Left lung (tissue), 14 donors: ENCODE measurements at places on chromosomes 11 and 22. TPM values are rescaled to one million over a fixed set of nuclear protein-coding genes. Genes with fewer than 3 reads are reported as not detected.

GRCh38 chr22:41311487-41311886 lies 10.2 kb downstream of the ZC3H7B start:
- no peak for DNase-seq

DNA sequence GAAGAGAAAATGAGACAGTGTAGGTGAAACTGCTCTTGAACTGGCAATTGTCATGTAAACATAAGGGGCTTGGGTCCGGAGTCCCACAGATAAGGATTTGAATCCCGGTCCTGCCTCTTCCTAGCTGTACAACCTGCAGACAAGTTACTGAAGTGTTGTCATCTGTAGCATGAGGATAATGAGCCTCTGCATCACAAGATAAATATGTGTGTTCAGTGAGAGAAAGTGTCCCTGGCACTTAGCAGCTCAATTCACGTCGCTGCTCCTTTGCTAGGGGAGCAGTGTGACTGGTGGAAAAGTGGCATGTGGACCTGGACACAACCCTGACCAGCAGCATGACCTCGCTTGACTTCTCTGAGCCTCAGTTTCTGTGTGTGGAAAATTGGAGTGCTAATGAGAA lies 73.7 kb upstream of the NECTIN1 start:
- no peak for DNase-seq

SYTL2 gene
- total RNA-seq = 21.3 TPM

DNA sequence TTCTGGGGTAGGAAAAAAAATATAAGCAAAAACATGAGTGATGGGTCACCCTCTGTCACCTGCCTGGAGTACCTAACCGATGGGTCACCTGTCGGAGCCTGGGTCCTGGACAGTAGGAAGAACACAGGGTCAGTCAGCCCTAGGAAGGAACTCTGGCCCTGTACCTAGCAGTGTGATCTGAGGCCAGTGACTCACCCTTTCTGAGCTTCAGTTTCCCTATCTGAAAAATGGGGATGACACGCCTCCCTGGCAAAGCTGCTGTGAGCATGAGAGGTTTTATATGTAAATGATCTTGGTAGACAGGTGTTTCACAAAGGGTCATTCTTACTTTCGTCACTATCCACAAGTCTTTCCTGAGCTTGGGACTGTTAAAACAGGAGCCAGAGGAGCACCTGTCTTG lies 182.0 kb downstream of the ST3GAL4 start:
- DNase-seq = no peak

GRCh38 chr11:65204646-65205601 lies 23.2 kb downstream of the CAPN1 start:
- DNase-seq = no peak

OR5B21 gene
- 0.71 TPM for total RNA-seq
